Left ventricle myocardium superior (tissue), 1 donor: ENCODE measurements at places on chromosomes 13 and 19. TPM values are rescaled to one million over a fixed set of nuclear protein-coding genes. Genes with fewer than 3 reads are reported as not detected.
A peak's percentile ranks its signal among the peaks of the same experiment; 100 is the strongest.

GRCh38 chr19:16862826-16863415 lies 25.9 kb upstream of the F2RL3 start:
- no peak for DNase-seq

- DNase-seq = no peak
Measured at GRCh38 chr13:72570019-72570418, 157.4 kb downstream of the MZT1 start.

DNA sequence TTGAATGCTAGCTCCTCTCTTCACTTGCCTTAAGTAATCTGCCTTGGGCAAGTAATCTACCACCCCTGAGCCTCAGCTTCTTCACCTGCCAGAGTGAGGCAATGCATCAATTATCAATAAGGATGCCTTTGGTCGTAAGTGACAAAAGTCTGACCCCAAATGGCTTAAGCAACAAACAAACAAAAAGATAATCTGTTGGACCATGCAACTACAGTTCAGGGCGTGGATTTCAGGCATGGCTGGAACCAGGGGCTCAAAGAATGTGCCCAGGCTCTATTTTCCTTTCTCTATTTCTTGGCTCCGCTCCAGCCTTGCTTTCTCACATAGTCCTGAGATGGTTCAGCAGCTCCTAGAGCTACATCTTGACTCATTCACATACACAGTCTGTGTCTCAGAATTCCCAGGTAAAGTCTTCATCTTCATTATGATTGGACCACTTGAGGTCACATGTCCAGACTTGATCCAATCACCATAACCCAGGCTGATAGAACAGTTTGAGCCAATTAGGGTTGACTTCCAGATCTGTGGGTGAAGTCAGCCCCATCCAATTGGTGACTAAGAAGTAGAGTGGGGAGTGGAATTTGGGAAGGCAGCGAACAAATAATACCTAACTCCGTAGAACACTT lies 29.6 kb downstream of the ACSBG2 start:
- no peak for DNase-seq

DNA sequence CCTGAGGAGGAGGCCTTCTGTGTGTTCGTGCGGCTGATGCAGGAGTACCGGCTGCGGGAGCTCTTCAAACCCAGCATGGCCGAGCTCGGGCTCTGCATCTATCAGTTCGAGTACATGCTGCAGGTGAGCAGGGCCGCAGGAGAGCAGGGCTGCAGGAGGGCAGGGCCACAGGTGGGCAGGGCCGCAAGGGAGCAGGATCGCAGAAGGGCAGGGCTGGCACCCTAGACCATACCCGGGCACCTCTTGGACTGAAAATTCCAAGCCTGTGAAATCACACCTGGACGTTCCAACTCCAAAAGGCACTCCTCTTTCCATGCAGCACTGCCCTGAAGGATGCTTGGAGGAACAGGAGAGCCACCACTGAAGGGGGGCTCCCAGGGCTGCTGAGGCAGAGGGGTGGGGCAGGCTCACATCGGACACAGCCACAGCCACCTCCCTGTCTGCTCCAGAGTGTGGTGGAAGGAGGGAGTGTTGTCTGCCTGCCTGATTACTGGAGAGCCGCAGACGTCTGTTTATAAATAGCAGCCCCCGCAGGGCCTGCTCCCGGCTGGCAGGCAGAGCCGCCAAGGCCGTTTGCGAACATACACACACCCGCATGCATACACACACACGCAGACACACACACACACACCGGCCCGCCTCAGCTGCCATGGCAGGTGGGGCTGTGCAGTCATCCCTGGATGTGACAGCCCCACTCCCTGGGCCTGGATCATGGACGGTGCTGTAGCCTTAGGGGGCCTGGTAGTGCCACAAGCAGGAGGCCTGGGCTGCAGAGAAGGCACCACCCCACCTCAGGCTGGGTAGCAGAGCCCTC lies 20.2 kb downstream of the EVI5L start:
- DNase-seq = peak; percentile 57

- DNase-seq = no peak
Measured at GRCh38 chr19:16077984-16078758, 1.9 kb downstream of the TPM4 start.

DNA sequence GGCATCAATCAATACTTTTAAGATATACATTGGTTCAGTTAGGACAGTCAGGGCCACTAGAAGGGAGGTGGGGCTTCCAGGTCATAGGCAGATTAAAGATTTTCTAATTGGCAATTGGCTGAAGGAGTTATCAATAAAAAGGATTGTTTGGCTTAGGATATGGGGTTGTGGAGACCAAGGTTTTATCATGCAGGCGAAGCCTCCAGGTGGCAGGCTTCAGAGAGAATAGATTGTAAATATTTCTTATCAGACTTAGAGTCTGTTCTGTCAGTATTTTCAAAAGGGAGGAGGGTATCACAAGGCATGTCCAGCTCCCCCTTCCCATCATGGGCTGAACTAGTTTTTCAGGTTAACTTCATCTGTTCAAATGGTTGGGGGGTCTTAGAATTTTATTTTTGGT lies 77.4 kb upstream of the FARP1 start:
- DNase-seq = no peak

The ZNF724 gene
- 1.1 TPM for total RNA-seq

DNA sequence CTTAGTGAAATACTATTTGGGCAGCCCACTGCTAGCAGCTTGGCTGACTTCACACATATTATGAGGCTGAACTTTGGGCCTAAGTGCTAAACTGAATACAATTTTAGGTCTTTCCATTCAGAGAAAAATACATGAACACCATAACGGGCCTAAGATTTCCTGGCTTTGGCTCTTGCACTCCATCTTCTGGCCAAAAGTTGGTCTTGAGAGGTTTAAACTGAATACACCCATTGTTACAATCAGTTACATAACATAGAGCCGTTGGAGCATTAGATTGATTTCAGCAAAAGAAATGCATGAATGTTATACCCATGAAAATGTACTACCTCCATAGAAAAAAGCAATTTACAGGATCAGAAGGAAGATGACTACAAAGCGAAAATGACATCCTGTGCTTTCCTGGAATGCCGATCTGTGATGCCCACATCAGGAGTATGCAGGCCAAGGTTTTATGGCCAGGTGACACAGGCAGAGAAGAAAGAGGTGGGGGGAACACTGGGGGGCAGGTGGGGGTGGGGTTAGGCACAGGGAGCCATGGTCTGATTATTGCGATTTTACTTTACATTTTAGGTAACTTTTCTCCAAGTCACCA lies 11.1 kb upstream of the SHISA2 start:
- no peak for DNase-seq

The INAFM1 gene
- 12.7 TPM for total RNA-seq

The SIGLECL1 gene
- total RNA-seq = not detected

DNA sequence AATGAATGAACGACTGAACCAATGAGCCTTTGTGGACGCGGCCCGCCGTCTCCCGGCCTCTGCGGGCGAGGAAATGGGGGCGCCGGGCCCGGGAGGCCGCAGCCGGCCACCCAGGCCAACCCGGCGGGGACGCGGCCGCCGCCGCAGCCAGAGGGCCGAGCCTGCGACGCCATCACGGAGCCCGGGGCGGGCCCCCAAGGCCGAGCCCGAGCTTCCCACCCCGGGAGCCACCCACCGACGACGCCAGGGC lies 216 bp downstream of the SUGP2 start:
- no peak for DNase-seq

The TNFSF11 gene
- total RNA-seq = not detected

DNA sequence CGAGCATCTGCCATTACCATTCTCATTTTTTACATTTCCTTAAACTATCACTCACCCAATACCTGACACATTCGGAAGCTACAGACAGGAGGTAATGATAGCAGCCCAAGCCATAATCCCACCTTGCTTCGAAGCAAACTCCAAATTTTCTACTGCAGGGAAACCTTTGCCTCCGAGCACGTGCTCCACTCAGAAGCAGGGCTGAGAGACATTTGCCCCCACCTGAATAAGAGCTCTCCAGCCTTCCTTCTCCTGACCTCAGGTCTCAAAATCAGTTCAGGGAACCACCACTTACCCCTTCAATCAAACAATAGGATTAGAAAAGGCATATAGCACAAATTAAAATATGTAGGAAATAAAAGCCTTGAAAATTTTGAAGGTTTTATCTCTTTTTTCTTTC lies 2.3 kb upstream of the DACH1 start:
- DNase-seq = no peak

GRCh38 chr19:51407511-51408131 lies 9.8 kb downstream of the SIGLEC10 start:
- no peak for DNase-seq

GRCh38 chr19:39405958-39406655 lies 540 bp upstream of the ZFP36 start:
- DNase-seq = no peak

The MYPOP gene
- 18.5 TPM for total RNA-seq

GRCh38 chr19:29366757-29367156 lies 153.8 kb upstream of the UQCRFS1 start:
- no peak for DNase-seq

- no peak for DNase-seq
Measured at GRCh38 chr13:94707400-94708021, 4.8 kb downstream of the SOX21 start.

DNA sequence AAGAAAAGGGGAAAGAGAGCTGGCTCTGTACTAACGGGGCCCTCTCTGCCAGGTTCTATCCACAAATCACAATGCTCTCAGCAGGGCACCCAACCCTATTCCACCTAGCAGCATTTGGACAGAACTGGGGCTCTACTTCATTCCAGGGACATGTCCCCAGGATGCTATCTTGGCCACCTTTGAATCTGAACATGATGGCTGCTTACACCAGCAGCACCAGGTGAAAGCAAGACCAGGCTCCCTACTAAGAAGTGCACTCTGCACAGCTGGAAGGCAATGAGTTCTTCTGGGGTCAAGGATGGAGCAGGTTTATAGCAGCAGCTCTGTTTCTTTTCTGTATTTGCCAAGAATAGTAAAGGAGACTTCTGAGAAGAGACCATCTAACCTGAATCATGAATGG lies 222.4 kb downstream of the DACH1 start:
- no peak for DNase-seq

DNA sequence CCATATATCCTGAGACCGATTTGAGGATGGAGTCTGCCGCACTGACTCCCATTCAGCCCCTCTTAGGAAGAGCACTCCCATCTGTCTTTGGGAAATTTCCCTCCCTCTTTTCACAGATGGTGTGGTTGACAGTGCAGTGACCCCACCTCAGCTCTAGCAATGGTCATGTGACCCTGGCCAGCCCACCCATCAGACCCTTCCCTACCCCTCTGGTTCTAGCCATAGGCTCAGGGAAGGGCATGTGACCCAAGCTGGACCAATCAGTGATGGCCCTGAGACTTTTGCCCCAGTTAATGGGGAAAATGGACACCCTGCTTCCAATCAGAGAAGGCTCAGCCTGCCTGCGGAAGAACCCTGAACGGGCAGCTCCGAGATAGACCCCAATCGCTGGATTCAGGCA lies 26.3 kb downstream of the IL12RB1 start:
- no peak for DNase-seq

- peak; percentile 74 for DNase-seq
Measured at GRCh38 chr19:7534531-7535046, 928 bp upstream of the PNPLA6 start.

- peak; percentile 74 for DNase-seq
Measured at GRCh38 chr13:110116072-110116487, 190.9 kb downstream of the COL4A1 start.

DNA sequence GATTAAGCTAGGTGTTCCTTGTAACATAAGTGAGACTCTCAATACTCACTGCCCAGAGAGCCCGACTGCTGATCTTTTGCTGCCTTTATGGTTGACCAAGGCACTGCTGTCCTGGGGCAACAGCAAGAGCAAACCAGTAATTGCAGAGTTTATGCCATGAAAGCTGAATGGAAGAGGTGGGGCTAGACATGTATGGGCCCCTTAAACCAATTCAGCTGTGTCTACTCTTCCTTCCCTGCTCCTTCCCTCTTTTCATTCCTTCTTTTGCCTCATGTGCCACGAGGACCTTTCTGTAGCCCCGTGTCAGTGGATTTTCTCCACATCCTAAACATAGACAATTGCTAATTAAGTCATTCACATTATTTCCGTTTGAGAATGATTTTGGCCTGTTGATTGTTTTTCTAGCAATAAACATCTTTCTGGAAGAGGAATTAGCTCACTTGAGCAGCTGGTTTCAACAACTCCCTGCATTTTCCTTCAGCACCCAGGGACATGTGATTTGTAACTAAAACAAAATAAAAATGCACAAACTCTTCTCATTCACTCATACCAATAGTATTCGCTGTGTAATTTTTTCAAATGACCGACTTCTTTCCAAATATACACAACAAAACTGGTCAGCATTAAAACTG lies 40.5 kb downstream of the RAP2A start:
- no peak for DNase-seq

The PEAK3 gene
- 0.87 TPM for total RNA-seq

The MAB21L1 gene
- 0.30 TPM for total RNA-seq

The PTGIR gene
- 3.0 TPM for total RNA-seq

GRCh38 chr13:104014803-104015645 lies 948.8 kb upstream of the SLC10A2 start:
- no peak for DNase-seq

DNA sequence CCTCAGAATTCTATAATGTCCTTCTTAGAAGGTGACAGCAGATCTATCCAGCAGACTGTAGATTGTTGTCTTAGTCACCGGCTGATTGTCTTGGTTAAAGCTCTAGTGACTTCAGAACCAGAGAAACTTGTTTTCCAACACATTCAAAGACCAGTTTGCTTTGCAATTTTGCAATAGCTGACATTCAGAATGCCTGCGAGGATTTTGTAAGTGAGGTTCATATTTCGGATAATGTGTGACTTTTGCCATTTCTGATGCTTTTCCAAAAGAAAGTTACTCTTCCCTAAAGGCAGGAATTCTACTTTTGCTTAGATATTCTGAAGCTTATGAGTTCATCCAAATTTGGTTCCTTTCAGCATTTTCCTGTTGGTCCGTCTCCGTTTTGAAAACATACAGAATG lies 13.2 kb downstream of the SPINT2 start:
- DNase-seq = no peak

- DNase-seq = no peak
Measured at GRCh38 chr13:74530011-74530410, 395.8 kb upstream of the KLF12 start.

- no peak for DNase-seq
Measured at GRCh38 chr19:36528921-36529518, 949 bp upstream of the ZNF260 start.

- DNase-seq = no peak
Measured at GRCh38 chr19:18274219-18274780, at the start of gene IQCN. TSS of gene IQCN (minus strand) at chr19:18274452. CDS start at chr19:18269478, 4,974 bp downstream.

DNA sequence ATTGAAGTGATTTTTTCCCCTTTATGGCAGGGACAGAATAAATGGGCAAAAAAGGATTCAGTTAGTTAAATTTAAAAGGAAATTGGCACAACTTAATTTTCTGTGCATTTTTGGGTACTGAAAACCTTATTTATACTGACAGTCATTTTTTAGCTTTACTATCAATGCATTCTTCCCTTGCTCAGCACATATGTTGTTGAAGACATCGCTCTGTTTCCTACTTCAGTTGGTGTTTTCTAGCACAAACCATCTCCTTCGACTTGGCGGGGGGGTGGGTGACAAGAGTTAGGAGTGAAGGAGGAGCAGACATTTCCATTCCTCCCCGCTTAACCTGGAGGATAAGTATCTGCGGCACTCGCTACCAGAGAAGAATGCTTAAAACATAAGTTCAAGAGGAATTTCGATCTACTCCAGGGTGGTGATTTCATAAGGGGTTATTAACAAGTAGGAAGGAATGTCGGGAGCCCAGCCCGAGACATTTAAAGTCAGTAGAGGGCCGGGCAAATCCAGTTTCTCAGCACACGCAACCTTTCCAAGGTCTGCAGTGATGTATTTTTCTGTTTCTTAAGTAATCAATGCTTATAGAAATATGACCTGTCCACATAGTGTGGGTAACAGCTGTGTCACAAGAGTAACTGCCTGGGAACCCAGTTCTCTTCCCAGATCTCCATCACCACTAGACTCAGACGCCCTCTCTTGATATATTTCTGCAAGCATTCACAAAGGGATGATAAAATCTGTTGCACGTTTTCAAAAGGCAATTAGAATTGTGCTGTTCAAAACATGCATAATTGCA lies 525.8 kb downstream of the MYO16 start:
- DNase-seq = no peak

The CADM4 gene
- 10.5 TPM for total RNA-seq
